ENCODE measurements at places on chromosomes 1 and 21. TPM values are rescaled to one million over a fixed set of nuclear protein-coding genes. Genes with fewer than 3 reads are reported as not detected.

The MYOC gene
- not detected for total RNA-seq

The MIXL1 gene
- total RNA-seq, result not detected

GRCh38 chr1:64848803-64849202 lies 103.9 kb downstream of the RAVER2 start:
- DNase-seq, result no peak

The ZNF436 gene
- total RNA-seq, result 6.6 TPM

The OTUD7B gene
- total RNA-seq, result 19.7 TPM

Data from activated CD8-positive, alpha-beta memory T cell treated with anti-CD3 and anti-CD28 coated beads, Interleukin-2, amount 10 ng/mL, durations not matched to agents 7 days and 5 days (primary cell).